ENCODE measurements at places on chromosomes 6 and 20.

GRCh38 chr6:37127961-37128862, 41.7 kb upstream of the PIM1 start:
- DNase-seq, result no peak

- DNase-seq, result no peak
Observed at GRCh38 chr20:63536241-63536977, 767 bp downstream of the PTK6 start.

DNA sequence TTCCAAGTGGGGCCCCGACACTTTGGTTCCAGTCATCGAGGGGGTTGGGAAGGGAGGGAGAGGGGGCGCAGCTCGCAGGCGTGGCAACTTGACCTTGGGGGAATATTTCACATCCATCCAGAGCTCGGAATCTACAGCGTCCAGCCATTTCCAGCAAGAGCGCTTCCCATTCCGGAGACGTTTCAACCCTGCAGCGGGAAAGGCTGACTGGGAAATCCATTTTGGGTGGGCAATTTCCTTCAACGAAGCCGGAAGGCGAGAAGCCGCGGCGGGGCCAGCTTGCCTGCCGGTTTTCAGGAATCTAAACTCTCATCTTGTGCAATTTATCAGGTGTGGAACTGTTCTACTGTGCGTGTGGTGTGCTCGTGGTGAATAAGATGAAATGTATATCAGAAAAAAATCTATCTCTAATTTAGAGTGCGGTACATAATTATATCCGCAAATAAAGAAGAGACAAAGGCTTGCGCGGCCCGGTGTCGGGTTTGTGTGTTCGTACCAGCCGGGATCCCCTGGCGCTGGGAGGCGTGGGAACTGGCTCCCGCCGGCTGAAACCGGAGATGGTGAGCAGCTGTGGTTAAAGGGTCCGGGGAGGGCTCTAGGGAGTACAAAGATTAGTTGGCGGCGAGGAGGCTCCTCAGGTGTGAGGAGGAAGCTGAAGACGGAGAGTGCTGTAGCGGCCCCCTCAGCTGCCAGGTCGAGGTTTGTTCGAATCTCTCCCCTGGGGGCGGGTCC, 4.8 kb downstream of the SLC32A1 start:
- no peak for DNase-seq

DNA sequence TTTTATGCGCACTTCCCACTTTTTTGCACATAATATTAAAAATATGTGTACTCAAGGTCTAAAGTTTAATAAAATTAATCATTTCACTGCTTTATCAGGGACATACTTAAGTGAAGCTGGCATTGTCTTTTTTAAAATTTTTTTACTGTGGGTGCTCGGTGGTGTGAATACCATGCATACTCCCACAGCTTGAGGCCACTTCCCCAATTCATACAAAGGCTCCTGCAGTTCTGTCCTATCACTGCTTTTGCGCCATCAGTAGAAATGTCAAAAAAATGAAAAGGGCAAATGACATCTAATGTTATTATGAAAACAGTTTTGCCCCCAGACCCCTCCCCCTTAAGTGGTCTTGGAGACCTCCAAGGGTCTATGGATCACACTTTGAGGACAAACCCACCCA, 464.1 kb upstream of the ARID1B start:
- no peak for DNase-seq

DNA sequence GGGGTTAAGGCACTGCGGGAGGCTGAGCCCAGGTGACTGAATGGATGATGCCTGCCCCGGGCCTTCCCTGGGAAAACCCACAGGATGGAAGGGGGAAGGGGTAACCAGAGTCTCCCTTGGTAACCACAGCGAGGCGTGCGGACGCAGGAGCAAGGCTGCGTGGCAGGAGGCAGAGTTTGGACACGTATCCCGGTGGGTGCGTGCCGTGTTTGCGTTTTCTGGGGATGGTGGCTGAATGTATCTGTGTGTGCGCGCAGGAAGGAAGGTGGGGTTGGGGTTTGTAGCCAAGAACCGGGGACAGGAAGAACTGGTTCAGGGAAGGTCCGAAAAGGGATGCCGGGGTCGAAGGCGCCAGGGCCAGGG, 1.8 kb downstream of the MDGA1 start:
- no peak for DNase-seq

GRCh38 chr6:5761370-5761769, 245.4 kb downstream of the NRN1 start:
- no peak for DNase-seq

Measured in NCI-H187 treated with DMSO at 0.1 percent for 48 hours (cell line).